Stimulated activated CD8-positive, alpha-beta memory T cell treated with anti-CD3 and anti-CD28 coated beads, Interleukin-4, amount 100 ng/mL, for 4 hours (primary cell): ENCODE measurements at places on chromosomes 5 and 9.

DNA sequence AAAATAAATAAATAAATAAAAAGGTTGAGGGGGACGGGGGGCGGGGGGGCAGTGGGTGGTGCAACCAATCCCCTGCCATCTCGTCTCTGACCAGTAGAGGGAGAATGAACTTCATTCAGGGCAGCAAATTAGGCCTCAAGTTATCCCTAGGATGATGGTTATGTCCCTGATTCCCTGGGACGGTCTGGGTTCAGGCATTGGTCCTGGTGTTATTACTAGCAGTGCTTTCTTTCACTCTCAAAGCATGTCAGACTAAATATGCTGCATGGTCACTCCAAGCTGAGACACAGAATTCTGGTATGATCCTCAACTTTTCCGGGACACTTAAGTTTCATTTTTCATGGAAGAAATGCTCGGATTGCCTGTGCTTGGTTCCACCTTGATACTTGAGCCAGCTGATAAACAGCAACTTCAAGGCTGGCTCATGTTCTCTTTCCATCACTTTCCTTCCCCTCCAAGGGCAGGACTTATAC is 59.4 kb downstream of the DAP start:
- no peak for DNase-seq

- DNase-seq, result no peak
Observed at GRCh38 chr9:114452219-114453165, 52.8 kb downstream of the WHRN start.

DNA sequence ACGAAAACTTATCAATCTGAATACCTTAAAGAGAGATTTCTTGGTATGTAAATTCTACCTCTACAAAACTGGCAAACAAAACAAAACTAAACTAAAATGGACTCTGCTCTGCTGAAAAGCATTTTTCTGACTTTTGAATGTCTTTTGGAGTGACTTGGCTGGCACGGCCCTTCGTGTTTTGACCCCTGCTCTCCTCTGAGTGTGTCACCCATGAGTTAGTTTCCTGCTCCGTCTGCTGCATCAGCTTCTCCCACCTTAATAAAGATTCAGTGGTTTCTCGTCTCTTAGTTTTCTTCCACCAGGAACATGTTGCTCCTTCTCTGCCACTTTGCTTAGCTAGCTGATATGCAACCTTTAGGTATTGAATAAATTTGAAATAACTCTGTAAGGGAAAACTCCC is 1084.0 kb upstream of the CDH18 start:
- no peak for DNase-seq

DNA sequence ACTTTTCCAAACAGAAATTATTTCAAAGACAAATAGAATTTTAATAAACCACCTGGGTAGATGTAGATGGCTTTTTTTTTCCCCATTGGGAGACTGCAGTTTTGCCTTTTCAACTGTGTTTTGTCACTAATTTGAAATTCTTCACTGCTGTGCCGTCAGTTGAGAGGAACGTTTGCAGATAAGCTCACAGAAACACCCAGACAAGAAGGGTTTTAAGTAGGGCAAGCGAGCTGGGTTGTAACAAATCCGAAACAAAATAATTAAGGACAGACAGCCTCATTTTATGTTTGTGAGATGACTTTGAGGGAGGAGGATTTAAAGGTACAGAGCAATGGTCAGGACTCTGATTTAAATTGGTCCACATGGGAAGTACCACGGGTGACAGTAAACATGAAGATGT is 155.1 kb upstream of the NTRK2 start:
- DNase-seq, result no peak

DNA sequence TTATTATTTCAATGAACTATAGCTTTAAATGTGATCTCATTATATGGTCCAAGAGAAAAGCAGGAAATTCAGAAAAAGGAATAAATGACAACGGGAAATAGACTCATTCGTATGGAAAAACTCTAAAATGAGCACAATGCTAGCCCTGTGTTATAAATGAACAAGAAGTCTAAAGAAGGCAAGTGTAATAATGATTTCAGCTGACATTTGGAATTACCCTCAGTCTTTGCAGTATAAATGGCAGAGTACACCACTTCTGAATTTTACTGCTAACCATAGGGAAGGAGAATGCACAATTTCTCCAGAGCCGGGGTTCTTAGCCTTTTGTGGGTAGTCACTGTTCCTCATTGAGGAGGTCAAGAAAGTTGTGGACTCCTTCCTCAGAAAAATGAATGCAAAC is 93.1 kb downstream of the ANKRD55 start:
- DNase-seq, result no peak

DNA sequence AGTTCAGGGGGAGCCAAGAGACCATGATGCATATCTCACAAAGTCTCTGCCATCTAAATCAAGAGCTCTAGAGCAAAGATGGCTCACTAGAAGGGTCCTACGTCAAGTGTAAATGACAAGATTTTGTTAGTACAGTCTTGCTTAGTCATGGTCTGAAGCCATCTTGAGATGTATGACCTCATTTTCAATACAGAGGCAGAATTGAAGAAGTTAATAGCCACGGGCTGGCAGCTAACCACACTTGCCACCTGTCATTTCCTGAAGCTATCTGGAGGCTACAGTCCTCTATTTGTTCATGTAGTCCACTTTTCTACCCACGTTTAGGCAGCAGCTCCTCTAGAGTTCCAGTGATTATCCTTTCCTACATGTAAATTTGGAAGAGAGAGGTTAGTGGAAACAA is 231.7 kb upstream of the CDH12 start:
- DNase-seq, result no peak

DNA sequence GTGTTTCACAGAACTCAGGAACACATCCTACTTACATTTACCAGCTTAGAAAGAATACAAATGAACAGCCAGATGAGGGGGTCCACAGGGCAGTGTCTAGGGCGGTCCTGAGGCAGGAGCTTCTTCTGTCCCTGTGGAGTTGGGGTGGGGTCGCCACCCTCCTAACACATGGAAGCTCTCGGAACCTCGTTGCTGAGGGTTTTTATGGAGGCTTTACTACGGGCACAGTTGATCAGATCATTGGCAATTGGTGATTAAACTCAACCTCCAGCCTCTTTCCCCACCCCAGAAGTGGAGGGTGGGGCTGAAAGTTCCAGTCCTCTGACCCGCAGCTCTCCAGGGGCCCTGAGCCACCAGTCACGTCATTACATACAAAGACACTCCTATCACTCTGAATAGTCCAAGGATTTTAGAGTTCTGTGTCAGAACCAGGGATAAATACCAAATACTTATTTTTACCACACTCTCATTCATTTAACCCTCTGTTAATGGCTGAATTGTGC is 156.9 kb downstream of the COL23A1 start:
- DNase-seq, result no peak

DNA sequence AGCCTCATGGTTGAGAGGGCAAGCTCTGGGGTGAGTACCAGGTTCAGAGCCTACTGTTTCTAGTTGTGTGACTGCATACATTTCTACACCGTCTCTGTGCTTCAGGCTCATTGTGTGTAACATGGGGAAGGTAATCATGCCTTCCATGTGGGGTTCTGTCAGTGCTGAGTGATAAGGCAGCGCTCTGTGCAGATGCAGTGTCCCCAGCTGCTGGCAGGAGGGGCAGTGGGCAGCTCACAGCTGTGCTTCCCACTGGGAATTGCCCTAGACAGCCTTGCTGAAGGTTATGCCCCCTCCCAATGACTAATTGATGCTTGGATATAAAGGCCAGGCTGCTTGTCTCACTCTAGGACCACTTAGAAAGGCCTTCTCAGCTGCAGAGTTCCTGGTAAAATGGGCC is 121.8 kb upstream of the SAP30L start:
- no peak for DNase-seq

- no peak for DNase-seq
Observed at GRCh38 chr9:128089299-128089698, 21.3 kb downstream of the SLC25A25 start.

- DNase-seq, result no peak
Observed at GRCh38 chr9:124830593-124830992, 22.7 kb upstream of the WDR38 start.

DNA sequence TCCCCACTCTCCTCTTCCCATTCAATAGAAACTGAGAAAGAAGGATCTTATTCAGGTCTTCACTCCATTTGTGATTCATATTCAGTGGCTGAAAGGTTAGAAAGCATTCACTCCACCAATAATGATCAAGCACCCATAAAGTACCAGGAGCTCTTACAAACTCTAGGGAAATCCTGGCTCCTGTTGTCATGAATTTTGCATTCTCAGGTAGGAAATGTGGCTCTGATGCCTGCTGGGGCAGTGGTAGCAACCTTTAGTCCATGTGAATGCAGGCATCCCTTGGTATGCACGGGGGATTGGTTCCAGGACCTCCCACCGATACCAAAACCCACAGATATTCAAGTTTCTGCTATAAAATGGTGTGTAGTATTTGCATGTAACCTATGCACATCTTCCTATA is 3.6 kb upstream of the RORB start:
- no peak for DNase-seq

DNA sequence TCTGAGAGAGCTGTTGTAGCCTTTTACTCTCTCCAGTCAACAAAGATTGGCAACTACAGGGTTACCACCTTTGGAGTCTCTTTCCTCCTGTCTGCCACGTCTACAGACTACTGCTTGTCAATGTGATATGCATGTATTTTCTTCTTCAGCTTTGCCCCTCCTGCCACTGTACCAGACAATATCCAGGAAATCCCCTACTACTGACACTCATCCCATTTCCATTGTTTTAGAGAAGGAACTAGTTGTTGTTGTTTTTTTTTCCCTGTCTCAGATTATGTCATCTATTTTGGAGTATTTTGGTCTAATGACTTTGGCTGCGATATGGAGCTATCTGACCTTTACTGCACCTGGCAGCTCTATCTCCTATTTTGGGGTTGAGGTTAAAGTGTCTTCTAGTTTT is 50.1 kb upstream of the MACIR start:
- DNase-seq, result no peak

GRCh38 chr5:122870219-122870856 is 24.9 kb downstream of the SNX24 start:
- no peak for DNase-seq

DNA sequence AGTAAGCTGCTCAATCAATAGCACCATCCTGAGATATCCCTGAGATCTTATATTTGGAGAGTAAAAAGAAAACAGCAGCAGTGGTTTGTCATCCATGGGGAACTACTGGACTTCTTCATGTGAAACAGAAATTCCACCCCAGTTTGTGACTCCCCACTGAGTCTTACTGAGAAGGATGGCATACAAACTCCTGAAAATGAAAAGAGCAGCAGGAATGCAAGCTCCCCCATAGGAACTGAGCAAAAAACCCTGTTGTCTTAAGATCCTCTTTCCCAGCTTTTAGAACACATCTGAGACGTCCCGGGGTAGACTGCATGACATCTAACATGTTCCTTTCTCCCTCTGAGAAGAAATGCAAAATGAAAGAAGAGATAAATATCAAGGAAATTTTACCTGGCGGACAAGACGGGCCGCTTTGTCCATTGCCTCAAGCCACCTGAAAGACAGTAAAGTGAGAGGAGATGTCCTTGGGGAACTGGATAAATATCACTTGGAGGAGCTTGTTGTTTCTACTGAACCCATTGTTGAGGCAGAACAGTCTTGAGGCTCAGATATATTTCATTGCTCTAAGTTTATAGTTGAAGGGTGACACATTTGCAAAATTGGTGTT is 117.1 kb downstream of the NUDT12 start:
- DNase-seq, result no peak

GRCh38 chr5:159797261-159797970 is 118.9 kb upstream of the ADRA1B start:
- DNase-seq, result no peak

- no peak for DNase-seq
Observed at GRCh38 chr5:140600096-140600495, 32.9 kb downstream of the CD14 start.

DNA sequence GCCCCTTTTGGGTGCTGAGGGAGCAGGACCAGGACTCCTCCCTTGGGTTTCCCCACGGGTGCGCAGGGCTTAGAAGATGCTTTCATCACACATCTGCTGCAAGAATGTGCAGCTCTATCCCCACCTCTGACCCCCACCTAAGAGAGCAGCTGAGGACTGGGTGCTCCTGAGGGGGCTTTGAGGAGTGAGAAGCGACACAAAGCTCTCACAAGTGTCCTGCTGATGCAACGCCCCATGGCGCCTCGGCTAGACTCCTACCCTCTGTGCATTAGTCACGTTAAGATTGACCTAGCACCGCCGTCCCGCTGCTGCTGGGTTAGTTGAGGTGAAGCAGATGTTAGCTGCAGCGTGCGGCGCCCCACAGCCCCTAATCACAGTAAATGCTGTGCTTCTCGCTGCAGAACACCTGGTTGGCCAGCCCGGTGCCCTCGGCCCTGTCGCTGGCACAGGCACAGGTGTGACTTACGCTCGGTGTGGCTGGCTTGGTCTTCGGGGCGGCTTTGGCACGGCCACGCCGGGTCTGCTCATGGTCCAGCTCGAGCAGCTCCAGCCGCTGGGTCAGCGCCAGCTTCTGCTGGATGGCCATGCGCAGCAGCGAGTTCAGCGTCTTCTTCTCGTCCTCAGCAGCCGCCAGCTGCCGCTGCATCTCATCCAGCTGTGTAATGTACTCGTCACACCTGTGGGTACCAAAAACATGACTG is 45.0 kb upstream of the IPPK start:
- DNase-seq, result no peak
